Activated CD4-positive, alpha-beta memory T cell treated with anti-CD3 and anti-CD28 coated beads, Interleukin-2, amount 10 ng/mL, durations not matched to agents 7 days and 5 days (primary cell): ENCODE measurements at places on chromosomes 1 and 21. TPM values are rescaled to one million over a fixed set of nuclear protein-coding genes. Genes with fewer than 3 reads are reported as not detected.

DNA sequence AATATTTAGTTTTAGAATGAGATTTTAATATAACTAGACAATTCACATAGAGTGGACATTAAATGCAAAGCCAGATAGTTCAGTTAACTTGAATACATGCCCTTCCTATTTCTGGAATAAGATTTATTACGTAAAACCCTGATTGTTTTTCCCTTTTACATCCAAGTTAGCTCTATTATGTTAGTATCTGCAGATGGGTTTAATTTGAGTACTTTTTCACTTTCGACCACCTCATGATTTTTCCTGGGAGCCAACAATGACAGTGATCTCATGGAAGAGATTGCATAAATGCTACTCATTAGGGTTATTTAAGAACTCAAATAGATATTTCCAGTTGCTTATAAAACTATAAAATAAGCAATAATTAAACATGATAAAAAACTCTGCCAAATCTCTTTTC is 199.4 kb upstream of the PTGFR start:
- DNase-seq = no peak

- DNase-seq = peak; percentile 74
Measured at GRCh38 chr1:239898062-239898730, 193.5 kb upstream of the FMN2 start.

GRCh38 chr1:38829368-38829767 is 30.2 kb downstream of the RRAGC start:
- no peak for DNase-seq

GRCh38 chr1:19388980-19389379 is 76.9 kb downstream of the SLC66A1 start:
- DNase-seq = no peak

- no peak for DNase-seq
Measured at GRCh38 chr21:31945546-31945945, 72.7 kb downstream of the HUNK start.

TXNIP gene
- total RNA-seq = 397 TPM

USH2A gene
- not detected for total RNA-seq
